ENCODE measurements at places on chromosomes 2 and 18.

DNA sequence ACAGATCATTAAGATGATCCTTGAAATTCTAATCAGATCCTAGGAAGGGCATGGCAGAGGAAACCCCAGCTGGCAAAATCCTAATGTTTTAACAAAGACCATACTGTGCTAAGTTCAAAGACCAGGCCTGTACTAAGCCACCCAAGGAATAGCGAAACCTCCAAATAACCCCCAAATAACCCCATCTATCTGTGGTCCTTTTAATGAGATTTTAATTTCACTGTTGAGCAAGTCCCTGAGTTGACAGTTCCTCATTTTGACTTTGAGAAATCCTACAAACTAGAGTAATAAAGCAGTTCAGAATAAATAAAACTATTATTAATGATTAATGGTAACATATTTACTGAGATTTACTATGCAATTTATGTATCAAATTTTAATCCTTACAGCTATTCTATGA is 259.8 kb downstream of the STK39 start:
- H3K27ac ChIP-seq, result no peak overlapping the region
- peaks cover 18% of the 10 kb centered on the region for H3K36me3 ChIP-seq
- no peak for DNase-seq
- H3K4me1 ChIP-seq, result no peaks in the 10 kb centered on the region
- no peaks in the 10 kb centered on the region for H3K27me3 ChIP-seq
- H3K4me3 ChIP-seq, result no peak overlapping the region

GRCh38 chr2:134198006-134198634 is 55.8 kb upstream of the MGAT5 start:
- DNase-seq, result no peak
- H3K4me1 ChIP-seq, result peaks cover 80% of the 10 kb centered on the region
- H3K36me3 ChIP-seq, result no peaks in the 10 kb centered on the region
- H3K4me3 ChIP-seq, result peak overlapping the region; percentile 25

GRCh38 chr2:31078579-31079105 is 59.6 kb downstream of the GALNT14 start:
- no peaks in the 10 kb centered on the region for H3K36me3 ChIP-seq
- H3K27ac ChIP-seq, result no peak overlapping the region
- H3K4me3 ChIP-seq, result no peak overlapping the region

DNA sequence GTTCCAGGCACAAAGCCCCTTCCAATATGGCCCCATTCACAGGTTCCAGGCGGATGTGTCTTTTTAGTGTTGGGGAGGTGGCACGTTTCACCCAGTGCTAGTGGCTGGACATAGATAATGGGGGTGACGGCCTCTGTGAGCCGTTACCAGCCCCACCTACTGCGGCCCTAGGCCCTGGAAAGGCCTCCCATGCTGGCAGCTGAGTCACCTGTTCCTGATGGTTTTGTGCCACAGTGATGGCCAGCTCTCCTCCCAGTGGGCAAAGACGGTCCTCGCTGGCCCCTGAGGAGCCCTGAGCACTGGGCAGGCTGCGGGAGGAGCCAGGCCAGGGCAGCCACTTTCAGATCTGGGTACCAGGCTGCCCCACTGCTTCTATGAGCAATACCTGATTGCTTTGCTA is 40.0 kb upstream of the GPC1 start:
- H3K36me3 ChIP-seq, result no peaks in the 10 kb centered on the region
- H3K27ac ChIP-seq, result no peak overlapping the region
- H3K27me3 ChIP-seq, result no peaks in the 10 kb centered on the region
- no peak overlapping the region for H3K4me3 ChIP-seq
- peaks cover 8% of the 10 kb centered on the region for H3K4me1 ChIP-seq
- no peak for DNase-seq

GRCh38 chr2:131125195-131125757 is 20.1 kb downstream of the PLEKHB2 start:
- H3K27me3 ChIP-seq, result no peaks in the 10 kb centered on the region
- no peak overlapping the region for H3K27ac ChIP-seq
- H3K36me3 ChIP-seq, result peaks cover 63% of the 10 kb centered on the region
- H3K4me1 ChIP-seq, result peaks cover 2% of the 10 kb centered on the region

DNA sequence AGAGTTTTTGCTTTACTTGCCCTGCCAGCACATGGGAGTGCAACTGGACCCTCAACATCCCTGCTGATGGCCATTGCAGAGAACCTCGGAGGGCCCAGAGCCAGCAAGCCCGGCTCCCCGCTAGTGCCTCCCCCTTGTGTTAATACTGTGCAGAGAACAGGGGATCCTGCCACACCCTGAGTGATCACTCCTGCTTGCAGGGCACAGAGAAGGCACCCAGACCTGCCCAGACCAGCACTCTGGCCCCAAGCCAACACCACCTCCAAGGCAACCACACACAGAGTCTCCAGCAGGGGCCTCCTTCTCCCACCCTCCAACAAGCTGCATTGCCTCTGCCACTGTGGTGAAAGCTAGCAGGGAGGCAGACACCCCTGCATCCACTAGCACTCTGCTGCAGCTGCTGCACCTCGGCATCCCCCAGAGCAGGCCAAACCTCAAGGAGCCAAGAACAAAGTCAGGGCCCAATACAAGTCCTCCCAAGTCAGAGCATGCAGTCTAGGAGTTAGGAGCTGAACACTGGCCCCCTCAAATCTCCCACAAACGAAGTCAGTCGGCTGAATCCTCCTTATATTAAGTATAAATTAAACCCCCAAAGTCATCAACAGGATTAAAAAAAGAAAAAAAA is 157.7 kb downstream of the CCDC178 start:
- no peaks in the 10 kb centered on the region for H3K4me1 ChIP-seq
- no peaks in the 10 kb centered on the region for H3K36me3 ChIP-seq
- H3K27ac ChIP-seq, result no peak overlapping the region
- H3K4me3 ChIP-seq, result no peak overlapping the region
- H3K27me3 ChIP-seq, result no peaks in the 10 kb centered on the region

DNA sequence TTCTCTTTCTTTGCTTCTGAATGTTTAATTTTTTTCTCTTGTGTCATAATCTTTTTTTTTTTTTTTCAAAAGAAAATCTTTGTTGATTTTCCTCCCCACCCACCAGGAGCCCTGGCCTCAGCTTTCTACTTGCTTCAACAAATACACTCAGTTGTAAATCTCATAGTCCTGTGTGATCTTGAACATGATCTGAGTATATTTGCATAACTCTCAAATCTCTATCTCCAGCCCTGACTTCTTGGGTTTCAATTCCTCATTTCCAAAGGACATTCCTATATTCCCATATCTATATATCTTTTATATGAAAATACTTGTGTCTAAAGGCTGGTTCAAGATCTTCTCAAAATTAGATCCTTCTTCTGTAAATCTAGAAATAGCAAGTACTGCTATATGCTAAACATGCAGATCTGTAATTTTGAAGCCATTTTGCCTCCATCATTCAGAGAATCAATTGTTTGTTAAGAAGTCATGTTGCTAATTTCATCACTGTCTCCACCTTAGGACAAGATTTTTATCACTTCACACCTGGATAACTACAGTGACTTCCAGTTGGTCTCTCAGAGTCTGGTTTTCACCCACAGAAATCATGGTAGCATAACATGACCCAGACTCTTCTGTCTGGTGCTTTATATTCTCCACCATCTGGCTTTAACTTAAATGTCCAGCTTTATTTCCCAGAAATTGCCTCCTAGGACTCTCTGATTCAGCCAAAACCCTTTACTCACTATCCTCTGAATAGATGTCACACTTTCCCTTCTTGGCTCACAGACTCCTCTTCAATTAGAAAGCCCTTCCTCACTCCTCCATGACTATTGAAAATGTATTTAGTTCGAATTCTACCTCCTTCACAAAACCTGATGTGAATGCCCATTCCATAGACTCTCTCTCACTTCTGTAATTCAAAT is 98.1 kb downstream of the ZEB2 start:
- DNase-seq, result no peak
- H3K4me1 ChIP-seq, result peaks cover 5% of the 10 kb centered on the region
- peaks cover 4% of the 10 kb centered on the region for H3K36me3 ChIP-seq
- peaks cover 9% of the 10 kb centered on the region for H3K27me3 ChIP-seq
- no peak overlapping the region for H3K27ac ChIP-seq
